ENCODE measurements at places on chromosomes 3 and 15. TPM values are rescaled to one million over a fixed set of nuclear protein-coding genes. Genes with fewer than 3 reads are reported as not detected.

Gene PPP1R2
- 48.2 TPM for total RNA-seq

Gene SUSD5
- 0.18 TPM for total RNA-seq

Gene TJP1
- total RNA-seq = 112 TPM

DNA sequence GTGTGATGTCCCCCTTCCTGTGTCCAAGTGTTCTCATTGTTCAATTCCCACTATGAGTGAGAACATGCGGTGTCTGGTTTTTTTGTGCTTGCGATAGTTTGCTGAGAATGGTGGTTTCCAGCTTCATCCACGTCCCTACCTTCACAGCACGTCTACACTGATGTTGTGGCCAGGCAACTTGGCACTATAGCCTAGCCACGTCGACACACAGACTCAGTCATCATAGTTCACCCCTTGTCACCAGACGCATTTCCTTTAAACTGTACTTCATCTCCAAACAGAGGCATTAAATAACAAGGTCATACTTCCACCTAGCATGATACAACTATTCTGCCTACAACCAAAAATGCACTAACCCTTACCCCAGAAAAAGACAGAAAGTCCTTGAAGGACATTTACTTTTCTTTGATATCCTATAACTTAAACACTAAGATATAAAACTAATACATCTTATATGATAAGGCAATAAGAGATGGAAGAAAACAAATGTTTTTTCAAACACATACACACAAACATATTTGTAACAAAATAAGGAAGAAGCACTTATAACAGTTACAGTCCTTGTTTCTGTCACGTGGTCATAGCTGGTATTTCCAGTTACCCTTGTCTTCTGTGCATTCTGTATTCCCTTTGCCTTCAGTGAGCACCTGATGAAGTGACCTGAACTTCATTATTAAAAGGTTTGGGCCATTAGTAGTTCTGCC lies 121.4 kb downstream of the KLF13 start:
- H3K4me1 ChIP-seq = no peaks in the 10 kb centered on the region
- H3K4me3 ChIP-seq = no peak overlapping the region
- no peaks in the 10 kb centered on the region for H3K27me3 ChIP-seq

DNA sequence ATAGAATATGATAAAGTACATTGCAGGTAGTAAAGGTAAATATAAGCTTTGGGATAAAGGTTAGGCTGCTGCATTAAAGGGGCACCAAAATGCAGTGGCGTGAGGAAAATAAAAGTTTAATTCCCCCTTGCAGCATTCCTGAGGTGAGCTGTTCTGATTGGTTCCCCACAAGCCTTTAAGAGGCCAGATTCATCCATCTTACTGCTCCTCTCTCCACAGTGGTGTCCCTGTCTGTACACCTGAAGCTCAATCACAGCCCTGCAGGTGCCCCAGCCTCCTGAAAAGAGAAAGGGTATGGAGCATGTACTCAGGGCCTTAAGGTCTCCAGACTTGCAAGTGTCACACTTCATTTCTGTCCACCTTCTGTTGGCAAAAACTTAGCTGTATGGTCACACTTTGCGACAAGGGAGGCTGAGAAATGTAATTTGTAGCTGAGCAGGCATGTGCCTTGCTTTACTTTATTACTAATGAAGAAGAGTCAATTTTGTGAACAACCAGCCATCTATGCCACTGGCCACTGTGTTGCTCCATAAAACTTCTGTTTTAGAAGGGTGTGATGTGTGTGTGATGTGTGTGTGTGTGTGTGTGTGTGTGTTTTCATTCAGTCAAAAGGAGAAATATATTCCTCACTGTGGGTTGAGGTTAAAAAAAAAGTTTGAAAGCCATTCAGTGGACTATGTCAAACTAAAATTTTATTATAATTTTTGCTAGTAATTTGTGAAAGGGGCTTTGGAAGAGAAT lies 12.8 kb downstream of the LACTB start:
- H3K4me3 ChIP-seq = no peak overlapping the region
- H3K27me3 ChIP-seq = no peaks in the 10 kb centered on the region
- peak overlapping the region; percentile 5 for H3K27ac ChIP-seq
- no peaks in the 10 kb centered on the region for H3K36me3 ChIP-seq
- H3K4me1 ChIP-seq = no peaks in the 10 kb centered on the region

GRCh38 chr15:45179221-45179985 lies 8.4 kb downstream of the SHF start:
- peaks cover 10% of the 10 kb centered on the region for H3K4me1 ChIP-seq
- no peaks in the 10 kb centered on the region for H3K36me3 ChIP-seq
- H3K27ac ChIP-seq = no peak overlapping the region
- DNase-seq = peak; percentile 75
- H3K4me3 ChIP-seq = no peak overlapping the region

GRCh38 chr3:80263260-80263659 lies 495.5 kb upstream of the ROBO1 start:
- no peak overlapping the region for H3K4me3 ChIP-seq
- no peaks in the 10 kb centered on the region for H3K4me1 ChIP-seq
- no peaks in the 10 kb centered on the region for H3K27me3 ChIP-seq
- no peaks in the 10 kb centered on the region for H3K36me3 ChIP-seq
- no peak for DNase-seq
- H3K27ac ChIP-seq = no peak overlapping the region

- H3K4me1 ChIP-seq = no peaks in the 10 kb centered on the region
- H3K27me3 ChIP-seq = no peaks in the 10 kb centered on the region
- no peak overlapping the region for H3K27ac ChIP-seq
- H3K36me3 ChIP-seq = peaks cover 3% of the 10 kb centered on the region
These were observed 160.0 kb downstream of the TBL1XR1 start for GRCh38 chr3:177037241-177037640.

- H3K36me3 ChIP-seq = peaks cover 92% of the 10 kb centered on the region
- peak; percentile 39 for DNase-seq
- H3K27ac ChIP-seq = no peak overlapping the region
- H3K4me3 ChIP-seq = no peak overlapping the region
- H3K27me3 ChIP-seq = no peaks in the 10 kb centered on the region
These were observed 19.4 kb downstream of the IDH3A start for GRCh38 chr15:78168608-78169007.

DNA sequence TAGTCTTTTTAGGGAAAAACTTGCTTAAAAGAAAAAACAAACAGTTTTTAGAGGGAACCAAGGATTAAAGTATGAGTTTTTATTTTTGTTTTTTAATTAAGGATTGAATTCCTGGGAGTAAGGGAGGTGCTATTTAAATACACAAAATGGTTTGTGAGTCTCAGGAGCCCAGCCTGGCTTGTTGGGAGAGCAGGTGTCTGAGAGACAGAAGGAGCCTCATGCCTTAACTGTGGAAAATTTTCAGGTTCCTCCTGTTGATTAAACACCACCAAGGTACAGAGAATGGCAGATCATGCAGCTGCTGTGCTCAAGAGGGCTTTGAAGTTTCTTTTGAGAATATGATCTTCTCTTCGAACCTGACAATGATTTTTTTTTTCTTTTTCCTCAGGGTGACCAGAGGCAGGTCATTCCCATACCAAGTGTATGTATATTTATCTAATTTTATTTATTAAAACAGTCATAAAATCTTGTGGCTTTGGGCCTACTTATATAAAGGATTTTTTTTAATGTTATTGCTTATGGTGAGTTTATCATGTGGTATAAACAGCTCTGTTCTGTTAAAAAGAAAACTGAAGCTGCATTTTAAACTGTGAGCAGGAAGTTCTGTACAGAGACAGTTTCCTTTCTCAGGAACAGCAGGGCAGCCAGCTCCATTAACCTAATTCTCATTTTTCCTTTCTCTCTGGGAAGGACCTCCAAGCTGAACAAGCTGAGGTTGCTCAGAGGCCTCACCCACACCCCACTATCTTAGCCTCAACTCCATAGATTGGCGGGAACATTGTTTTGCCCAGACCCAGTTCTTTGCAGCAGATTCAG lies 33.7 kb upstream of the VILL start:
- H3K36me3 ChIP-seq = peaks cover 5% of the 10 kb centered on the region
- H3K27ac ChIP-seq = peak overlapping the region; percentile 60
- no peaks in the 10 kb centered on the region for H3K27me3 ChIP-seq
- no peaks in the 10 kb centered on the region for H3K4me1 ChIP-seq

DNA sequence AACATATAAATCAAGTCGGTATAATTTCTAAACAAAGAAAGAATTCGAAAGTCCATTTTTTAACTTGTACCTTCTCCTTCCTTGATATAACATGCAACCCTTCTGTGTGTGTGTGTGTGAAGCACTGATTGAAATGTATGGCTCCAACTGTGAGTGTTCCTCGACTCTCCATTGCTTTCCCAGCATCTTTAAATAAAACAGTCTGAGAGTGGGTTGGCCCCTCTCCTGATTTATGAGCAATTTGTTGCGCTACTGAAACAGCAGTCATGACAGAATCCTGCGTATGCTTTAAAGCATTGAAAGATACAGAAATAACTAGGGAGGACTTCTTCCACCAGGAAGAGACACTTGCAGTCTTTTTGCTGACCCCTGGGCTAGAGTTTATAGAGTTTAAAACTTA lies 340.0 kb upstream of the SATB1 start:
- H3K36me3 ChIP-seq = no peaks in the 10 kb centered on the region
- H3K27ac ChIP-seq = no peak overlapping the region
- H3K4me3 ChIP-seq = no peak overlapping the region
- H3K27me3 ChIP-seq = no peaks in the 10 kb centered on the region

- H3K4me1 ChIP-seq = peaks cover 25% of the 10 kb centered on the region
- no peak overlapping the region for H3K4me3 ChIP-seq
- no peaks in the 10 kb centered on the region for H3K27me3 ChIP-seq
These were observed 181.7 kb downstream of the TPRG1 start for GRCh38 chr3:189353318-189353965.

- no peaks in the 10 kb centered on the region for H3K27me3 ChIP-seq
- H3K36me3 ChIP-seq = no peaks in the 10 kb centered on the region
- DNase-seq = no peak
- no peak overlapping the region for H3K4me3 ChIP-seq
- H3K27ac ChIP-seq = no peak overlapping the region
These were observed 337.8 kb upstream of the CBLB start for GRCh38 chr3:106206613-106207012.

DNA sequence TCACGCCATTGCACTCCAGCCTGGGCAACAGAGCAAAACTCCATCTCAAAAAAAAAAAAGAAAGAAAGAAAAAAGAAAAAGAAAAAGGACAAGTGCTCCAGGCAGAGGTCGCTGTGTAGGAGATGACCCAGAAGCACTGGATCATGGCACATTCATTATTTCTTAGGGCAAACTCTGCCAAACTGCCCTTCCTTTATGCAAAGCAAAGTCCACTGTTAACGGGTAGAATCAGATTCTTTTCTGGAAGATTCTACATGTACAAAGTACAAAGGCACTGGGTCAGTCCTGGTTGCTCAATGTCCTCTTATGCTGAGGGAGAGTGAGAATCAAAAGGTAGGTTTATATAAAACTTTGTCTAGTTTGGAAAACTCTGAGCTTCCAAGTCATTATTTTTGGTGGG lies 144.9 kb downstream of the FEZF2 start:
- H3K27me3 ChIP-seq = no peaks in the 10 kb centered on the region
- no peak overlapping the region for H3K27ac ChIP-seq
- no peaks in the 10 kb centered on the region for H3K36me3 ChIP-seq

GRCh38 chr3:46830801-46831200 lies 32.4 kb downstream of the MYL3 start:
- H3K4me3 ChIP-seq = no peak overlapping the region
- DNase-seq = no peak
- H3K27ac ChIP-seq = no peak overlapping the region

DNA sequence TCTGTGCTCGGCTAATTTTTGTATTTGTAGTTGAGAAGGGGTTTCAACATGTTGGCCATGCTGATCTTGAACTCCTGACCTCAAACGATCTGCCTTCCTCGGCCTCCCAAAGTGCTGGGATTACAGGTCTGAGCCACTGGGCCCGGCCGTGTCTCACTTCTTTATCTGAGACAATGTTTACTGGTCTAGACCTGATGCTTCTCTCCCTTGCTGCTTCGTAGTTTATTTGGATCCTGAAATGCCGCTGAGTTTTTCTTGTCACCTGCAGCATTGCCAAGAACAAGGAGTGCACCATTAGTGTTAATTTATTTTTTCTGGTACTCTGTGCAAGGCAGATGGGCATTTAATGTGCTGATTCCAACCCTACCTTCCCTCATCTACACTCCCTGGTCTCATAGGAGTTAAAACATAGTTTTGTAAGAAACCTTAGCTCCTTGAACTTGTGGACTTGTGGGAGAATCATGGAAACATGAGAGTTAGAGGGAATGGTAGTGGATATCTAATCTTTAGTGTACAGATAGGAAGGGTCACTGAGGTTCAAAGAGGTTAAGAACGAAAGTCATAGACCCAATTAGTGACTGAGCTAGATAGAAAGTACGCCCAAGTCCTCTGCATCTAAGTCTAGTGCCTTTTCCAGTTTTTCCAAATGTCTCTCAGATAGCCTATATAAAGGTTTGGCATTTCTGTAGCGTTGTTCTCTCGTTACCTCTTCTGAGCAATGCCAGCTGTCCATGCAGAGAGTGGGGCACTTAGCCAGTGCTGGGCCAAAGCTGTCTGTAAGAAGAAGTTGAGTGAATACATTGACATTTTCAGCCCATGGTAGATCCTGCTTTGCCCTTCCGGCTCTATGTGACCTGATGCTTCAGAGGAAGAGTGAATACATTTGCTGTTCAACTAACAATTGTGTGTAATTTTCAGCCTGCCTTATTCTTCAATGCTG lies 244.1 kb downstream of the LPP start:
- peaks cover 24% of the 10 kb centered on the region for H3K4me1 ChIP-seq
- peak overlapping the region; percentile 54 for H3K27ac ChIP-seq
- H3K4me3 ChIP-seq = peak overlapping the region; percentile 28

GRCh38 chr3:78176869-78177268 lies 1137.0 kb downstream of the ROBO2 start:
- H3K36me3 ChIP-seq = no peaks in the 10 kb centered on the region
- no peaks in the 10 kb centered on the region for H3K4me1 ChIP-seq
- no peak overlapping the region for H3K27ac ChIP-seq
- H3K27me3 ChIP-seq = no peaks in the 10 kb centered on the region
- H3K4me3 ChIP-seq = no peak overlapping the region

DNA sequence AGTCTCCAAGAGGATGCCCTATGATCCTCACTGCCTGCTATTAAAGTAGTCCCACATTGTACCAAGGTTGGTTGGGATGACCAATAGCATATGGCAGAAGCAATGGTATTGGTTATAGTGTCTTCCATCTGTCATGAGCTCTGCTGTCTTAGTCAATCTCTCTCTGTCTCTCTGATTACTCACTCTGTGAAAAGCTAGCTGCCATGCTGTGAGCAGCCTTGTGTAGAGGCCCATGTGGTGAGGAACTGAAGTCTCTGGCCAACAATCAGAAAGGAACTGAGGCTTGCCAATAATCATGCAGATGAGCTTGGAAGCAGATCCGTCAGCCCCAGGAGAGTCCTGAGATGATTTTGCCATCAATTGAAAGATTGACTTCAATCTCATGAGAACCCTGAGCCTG lies 60.3 kb upstream of the CFAP161 start:
- no peaks in the 10 kb centered on the region for H3K36me3 ChIP-seq
- no peaks in the 10 kb centered on the region for H3K27me3 ChIP-seq
- no peaks in the 10 kb centered on the region for H3K4me1 ChIP-seq
- no peak overlapping the region for H3K4me3 ChIP-seq

- no peak overlapping the region for H3K27ac ChIP-seq
- H3K4me3 ChIP-seq = no peak overlapping the region
- no peaks in the 10 kb centered on the region for H3K36me3 ChIP-seq
These were observed 299.8 kb upstream of the EPHA3 start for GRCh38 chr3:88807491-88808105.

All from Peyer's patch (tissue), 4 donors.